Right renal pelvis (tissue), 4 donors: ENCODE measurements at places on chromosomes 11 and 22. TPM values are rescaled to one million over a fixed set of nuclear protein-coding genes. Genes with fewer than 3 reads are reported as not detected.

DNA sequence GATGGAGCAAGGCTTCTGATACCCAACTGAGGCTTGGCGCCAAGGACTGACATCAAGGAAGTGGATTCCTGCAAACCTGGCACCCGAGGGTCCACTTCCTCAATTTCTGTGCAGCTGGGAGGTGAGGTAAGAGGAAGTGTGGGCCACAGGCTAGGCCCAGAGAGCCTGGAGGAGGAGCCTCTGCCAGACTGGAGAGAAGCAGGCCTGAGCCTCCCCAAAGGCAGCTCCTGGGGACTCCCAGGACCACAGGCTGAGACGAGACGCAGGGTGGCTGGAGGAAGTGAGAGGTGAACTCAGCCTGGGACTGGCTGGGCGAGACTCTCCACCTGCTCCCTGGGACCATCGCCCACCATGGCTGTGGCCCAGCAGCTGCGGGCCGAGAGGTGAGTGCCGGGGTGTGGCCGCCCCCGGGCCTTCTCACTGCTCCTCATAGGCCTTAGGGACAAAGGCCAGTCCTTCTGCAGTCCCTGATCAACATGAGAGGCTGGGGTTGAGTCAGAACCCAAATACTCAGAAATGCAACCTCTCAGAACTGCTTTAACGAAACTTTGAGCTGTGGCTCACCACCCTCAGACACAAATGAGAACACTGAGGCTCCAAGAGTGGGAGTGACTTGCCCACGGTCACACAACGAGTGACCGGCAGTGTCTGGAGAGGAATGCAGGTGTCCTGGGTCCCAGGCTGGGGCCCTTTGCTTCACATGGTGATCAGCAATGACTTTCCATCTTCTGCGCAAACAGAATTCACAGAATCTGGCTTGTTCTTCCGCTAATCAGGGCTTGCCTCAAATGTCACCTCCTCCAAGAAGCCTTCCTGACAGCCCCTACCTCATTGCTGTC lies at the start of gene NCF4:
NCF4 (plus strand) TSS at position 186 of the 839 bp plus-strand sequence; CDS start at position 352, 166 bp downstream.
- DNase-seq, result no peak

GRCh38 chr11:125114518-125114917 lies 3.1 kb upstream of the TMEM218 start:
- no peak for DNase-seq

DNA sequence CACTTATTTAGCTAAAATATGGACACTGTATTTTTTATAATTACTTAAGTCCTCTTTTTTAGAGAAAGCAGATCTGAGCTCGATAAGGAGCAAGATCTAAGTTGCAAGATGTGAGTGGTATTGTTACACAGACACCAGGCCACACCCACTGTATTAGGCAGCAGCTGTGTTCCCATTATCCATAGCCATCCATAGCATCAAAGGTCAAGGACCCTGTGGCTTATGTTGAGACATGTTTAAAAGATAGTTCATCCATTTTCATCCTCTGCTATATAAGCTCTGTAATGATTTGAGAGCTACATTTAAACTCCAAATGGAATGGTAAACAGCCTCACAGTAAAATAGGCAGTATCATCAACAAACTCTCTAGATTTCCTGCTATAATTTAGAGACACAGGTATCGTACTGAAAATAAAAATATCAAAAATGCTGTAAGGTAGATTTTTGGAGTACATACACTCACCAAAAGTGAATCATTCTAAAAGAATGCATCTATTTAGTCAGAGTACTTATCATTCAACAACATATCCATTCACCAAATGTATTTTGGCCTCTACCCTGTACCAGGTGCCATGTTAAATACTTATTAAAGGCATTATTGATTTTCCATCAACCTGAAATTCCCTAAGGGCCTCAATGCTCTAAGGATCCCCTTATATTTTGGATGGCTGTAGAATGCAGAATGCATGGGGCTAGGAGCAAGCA lies 574.0 kb downstream of the LRRC4C start:
- no peak for DNase-seq

- DNase-seq, result no peak
Observed at GRCh38 chr11:64331569-64332371, 8.2 kb upstream of the CCDC88B start.

DNA sequence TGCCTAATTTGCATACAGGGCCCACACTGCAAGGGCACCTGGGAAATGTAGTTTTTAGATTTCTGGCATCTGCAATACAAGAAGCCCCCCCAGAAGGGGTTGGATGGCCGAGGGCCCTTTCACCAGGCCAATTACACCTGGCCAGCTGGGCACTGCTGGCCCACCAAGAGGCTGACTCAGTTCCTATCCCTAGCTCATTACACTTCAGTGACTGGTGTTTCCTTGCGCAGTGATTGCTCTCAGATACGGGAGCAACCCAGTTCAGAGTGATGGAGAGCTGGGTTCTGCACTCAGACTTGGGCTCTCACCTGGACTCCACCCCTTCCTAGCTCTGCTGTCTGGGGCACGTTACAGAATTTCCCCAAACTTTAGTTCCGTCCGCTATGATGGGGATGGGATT lies 81.1 kb upstream of the SHANK2 start:
- no peak for DNase-seq

- no peak for DNase-seq
Observed at GRCh38 chr11:34317036-34317360, 40.8 kb downstream of the ABTB2 start.

- DNase-seq, result no peak
Observed at GRCh38 chr11:107991868-107992414, 16.8 kb upstream of the CUL5 start.

DNA sequence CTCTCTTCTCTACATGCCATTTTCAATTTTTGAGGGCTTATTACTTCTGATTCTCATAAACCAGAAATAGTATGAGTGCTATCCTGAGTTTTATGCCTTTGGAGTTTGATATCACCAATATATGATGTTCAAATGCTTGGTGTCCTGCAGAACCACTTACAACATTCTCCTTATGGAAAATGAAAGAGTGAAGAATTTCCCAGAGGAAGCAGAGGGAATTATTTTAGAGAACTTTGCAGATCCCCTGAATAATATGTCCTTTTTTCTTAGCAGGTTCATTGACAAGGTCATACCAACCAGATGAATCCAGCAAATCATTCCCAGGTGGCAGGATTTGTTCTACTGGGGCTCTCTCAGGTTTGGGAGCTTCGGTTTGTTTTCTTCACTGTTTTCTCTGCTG lies at the start of gene OR4D5:
OR4D5 (plus strand) TSS at position 301 of the 400 bp plus-strand sequence; CDS start at position 301, 0 bp downstream.
- no peak for DNase-seq

FOLH1 gene
- polyA plus RNA-seq, result 15.7 TPM

HEPACAM gene
- polyA plus RNA-seq, result 2.1 TPM

MMP1 gene
- 0.17 TPM for polyA plus RNA-seq

P2RY2 gene
- polyA plus RNA-seq, result 0.82 TPM
